ENCODE measurements at places on chromosomes 11 and 22. TPM values are rescaled to one million over a fixed set of nuclear protein-coding genes. Genes with fewer than 3 reads are reported as not detected.

The NFAM1 gene
- 0.56 TPM for polyA plus RNA-seq

GRCh38 chr22:35568751-35569739 lies 28.4 kb downstream of the RASD2 start:
- DNase-seq = no peak

GRCh38 chr11:65952052-65952521 lies 6.8 kb downstream of the TSGA10IP start:
- DNase-seq = no peak

DNA sequence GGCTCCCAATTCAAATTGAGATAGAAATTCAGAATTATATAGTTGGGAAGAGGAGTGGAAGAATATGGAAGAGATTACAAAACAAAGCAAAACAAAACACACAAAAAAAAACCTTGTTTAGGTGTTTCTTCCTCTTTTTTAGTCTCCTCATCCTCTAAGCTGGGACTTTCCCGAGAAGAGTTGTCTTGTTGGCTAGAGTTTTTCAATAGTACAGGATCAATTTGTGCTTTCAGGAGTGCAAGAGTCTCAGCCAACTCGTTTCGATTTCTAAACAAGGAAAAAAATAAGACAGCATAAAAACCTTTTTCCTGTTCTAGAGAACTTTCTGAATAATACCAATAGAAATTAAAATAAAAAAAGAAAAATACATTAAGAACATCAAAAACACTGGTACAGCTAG lies 87.8 kb upstream of the CLNS1A start:
- DNase-seq = no peak

DNA sequence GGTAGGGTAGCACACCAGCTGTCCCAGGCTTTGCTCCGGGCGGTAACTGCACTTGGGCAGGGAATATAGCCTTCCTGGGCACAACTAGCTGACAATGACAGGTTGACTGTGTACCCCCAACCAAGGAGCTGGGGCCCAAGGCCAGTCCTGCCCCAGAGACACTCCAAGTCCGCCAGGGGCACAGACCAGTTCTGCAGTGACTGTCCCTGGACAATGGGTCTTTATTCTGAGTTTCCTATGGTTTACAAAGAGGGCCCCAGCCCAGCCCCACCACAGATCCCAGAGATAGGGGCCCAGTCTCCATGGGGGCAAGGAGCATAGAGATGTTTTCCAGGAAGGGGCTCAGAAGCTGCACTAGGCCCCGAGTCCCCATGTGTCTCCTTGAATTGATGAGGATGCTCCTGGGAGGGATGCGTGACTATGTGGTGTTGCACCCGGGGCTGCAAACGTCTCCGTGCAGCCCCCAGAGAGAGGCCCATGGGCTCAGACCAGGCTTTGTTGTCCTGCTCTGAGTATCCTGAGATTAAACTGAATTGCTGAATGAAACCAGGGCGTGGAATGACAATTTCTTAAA lies 48.4 kb downstream of the CD6 start:
- no peak for DNase-seq

GRCh38 chr11:68565768-68566167 lies 105.2 kb downstream of the PPP6R3 start:
- no peak for DNase-seq

The KDM4E gene
- 0.06 TPM for polyA plus RNA-seq

GRCh38 chr11:126547161-126547560 lies 191.7 kb downstream of the ST3GAL4 start:
- DNase-seq = no peak

DNA sequence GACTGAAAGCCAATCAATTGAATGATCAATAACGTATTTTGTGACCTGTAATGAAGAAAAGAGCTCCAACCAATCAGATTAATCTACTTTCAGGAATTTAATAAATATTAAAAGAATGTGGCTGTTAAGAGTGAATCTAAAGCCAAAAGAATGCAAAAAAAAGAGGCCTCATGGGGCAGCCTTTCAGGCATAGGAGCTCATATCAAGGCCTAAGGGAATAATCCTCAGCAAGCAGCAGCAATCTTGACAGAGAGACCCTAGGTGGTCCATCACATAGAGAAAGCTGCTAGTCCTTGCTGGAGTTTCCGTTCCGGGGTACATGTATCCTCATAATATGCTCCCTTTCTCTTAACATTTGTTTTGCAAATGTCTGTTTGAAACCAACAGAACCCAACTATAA lies 313.1 kb upstream of the PITPNB start:
- DNase-seq = no peak

- DNase-seq = no peak
Observed at GRCh38 chr11:58617976-58618557, 4.4 kb upstream of the CNTF start.
